Hair follicle dermal papilla cell (primary cell): ENCODE measurements at places on chromosomes 2 and 18. TPM values are rescaled to one million over a fixed set of nuclear protein-coding genes. Genes with fewer than 3 reads are reported as not detected.

TMEM237 gene
- 34.6 and 41.8 TPM in 2 replicates for total RNA-seq

CCNYL1 gene
- 13.8 and 15.9 TPM in 2 replicates for total RNA-seq

GULP1 gene
- total RNA-seq: 20.6 and 26.8 TPM in 2 replicates

TCF7L1 gene
- 5.1 and 5.2 TPM in 2 replicates for total RNA-seq

FLACC1 gene
- total RNA-seq: 1.3 and 1.9 TPM in 2 replicates

TMEFF2 gene
- total RNA-seq: under 0.01 and 0.12 TPM in 2 replicates

SGPP2 gene
- total RNA-seq: 0.12 and 0.32 TPM in 2 replicates
